ENCODE measurements at places on chromosomes 3 and 15.

GRCh38 chr3:50095352-50095998 is 6.8 kb downstream of the RBM5 start:
- DNase-seq = no peak

DNA sequence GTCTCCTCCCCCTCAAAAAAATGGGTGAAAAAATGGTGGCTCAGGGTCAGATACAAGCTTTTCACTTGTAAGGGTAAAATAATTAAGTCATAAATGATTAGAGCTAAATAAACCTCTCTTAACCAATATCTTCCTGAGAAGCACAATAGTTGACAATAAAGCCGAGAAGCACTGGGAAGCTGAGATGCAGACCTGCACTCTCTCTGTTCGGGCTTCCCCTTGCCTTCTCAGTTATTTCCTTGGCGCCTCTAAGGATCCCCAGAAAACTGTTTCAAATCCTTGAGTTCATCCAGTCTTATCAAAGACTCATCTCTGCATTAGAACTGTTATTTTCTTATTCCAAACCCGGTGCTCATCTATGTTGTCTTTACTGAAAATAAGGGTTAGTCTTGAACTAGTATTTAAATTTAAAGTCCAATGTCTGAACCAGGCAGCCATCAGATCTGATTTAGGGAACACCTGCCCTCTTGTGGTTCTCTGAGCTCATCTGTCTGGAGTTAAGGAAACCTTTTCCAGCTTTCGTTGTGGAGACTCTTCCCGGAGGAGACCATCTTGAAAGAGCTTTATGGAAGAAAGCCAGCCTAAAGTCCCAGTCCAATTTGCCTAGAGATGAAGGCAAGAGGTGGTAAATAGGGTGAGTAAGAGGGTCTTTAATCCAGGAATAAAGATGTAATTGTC is 256.4 kb upstream of the MCTP2 start:
- peak; percentile 41 for DNase-seq

DNA sequence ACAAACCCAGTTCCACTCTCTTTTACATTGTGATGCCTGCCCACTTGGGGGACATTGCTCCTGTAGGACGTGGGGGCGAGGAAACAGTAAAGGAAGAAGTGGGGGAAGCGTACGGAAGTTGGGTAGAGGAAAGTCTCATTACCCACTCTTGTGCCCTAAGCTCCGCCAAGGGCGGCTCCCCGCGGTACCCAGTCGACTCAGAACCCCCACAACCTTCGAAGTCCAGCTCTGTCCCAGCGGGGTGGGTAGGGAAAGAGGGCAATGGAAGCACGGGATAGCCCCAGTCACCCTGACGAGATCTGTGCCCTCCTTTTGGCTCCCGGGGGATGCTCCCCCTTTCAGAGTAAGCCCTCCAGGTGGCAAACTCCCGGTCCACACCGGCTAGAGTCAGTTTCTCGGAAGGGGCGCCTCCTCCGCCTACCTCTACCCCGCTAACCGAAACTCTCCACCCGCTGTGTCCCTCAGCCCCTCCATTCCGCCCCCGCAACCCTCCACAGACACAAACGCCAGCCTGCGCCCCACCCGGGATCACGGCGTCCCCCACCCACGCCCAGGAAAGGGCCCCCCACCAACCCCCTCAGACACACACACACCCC is 527 bp downstream of the CSNK1G1 start:
- DNase-seq = no peak

- DNase-seq = no peak
Measured at GRCh38 chr3:39716849-39717248, 92.6 kb upstream of the MYRIP start.

- DNase-seq = no peak
Measured at GRCh38 chr3:3027976-3028567, 82.1 kb downstream of the IL5RA start.

- DNase-seq = peak; percentile 44
Measured at GRCh38 chr15:74901612-74902063, 5.0 kb downstream of the FAM219B start.

- no peak for DNase-seq
Measured at GRCh38 chr15:50747523-50747922, 18.0 kb downstream of the SPPL2A start.

DNA sequence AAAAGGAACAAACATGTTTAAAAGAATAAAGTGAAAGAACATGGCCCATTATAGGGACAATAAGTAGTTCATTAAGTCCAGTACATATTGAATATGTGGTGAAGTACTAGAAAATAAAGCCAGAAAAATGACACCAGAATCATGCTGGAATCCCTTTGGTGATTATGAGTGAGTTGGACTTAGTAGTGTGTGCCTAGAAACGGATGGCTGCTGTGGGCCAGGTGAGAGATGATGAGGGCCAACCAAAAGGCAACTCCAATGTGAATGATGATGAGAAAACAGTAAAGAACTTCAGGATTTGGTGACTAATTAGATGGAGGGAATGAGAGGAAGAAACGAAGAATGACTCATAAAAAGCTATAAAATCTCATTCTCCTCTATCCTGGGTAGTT is 3.3 kb downstream of the CRYGS start:
- DNase-seq = no peak

- DNase-seq = no peak
Measured at GRCh38 chr3:171194965-171195364, 168.4 kb upstream of the SLC2A2 start.

DNA sequence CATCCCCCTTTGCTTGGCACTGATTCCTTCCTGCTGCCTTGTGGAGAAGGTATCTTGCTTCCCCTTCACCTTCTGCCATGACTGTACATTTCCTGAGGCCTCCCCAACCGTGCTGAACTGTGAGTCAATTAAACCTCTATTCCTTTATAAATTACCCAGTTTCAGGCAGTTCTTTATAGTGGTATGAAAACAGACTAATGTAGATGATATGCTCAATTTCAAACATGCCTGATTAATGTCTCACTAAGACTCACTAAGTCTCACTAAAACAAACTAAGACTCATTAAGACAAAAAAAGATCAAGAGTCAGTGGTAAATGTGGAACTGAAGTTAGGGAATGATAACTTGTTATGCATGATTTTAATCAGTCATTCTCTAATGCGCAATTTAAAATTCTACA is 606.6 kb downstream of the RBMS3 start:
- DNase-seq = no peak

GRCh38 chr3:40120806-40121205 is 188.7 kb upstream of the EIF1B start:
- no peak for DNase-seq

All from right hindlimb (tissue), 1 donor.